Breast epithelium (tissue), 4 donors: ENCODE measurements at places on chromosomes 16 and 17. TPM values are rescaled to one million over a fixed set of nuclear protein-coding genes. Genes with fewer than 3 reads are reported as not detected.
A peak's percentile ranks its signal among the peaks of the same experiment; 100 is the strongest.

GRCh38 chr16:9706217-9706836 is 475.9 kb downstream of the GRIN2A start:
- no peaks in the 10 kb centered on the region for H3K4me1 ChIP-seq
- no peak overlapping the region for H3K4me3 ChIP-seq
- H3K27ac ChIP-seq, result no peak overlapping the region
- no peaks in the 10 kb centered on the region for H3K36me3 ChIP-seq
- DNase-seq, result no peak

GRCh38 chr17:77087650-77088454 is 52.9 kb upstream of the SEC14L1 start:
- no peaks in the 10 kb centered on the region for H3K27me3 ChIP-seq
- H3K36me3 ChIP-seq, result no peaks in the 10 kb centered on the region
- H3K4me1 ChIP-seq, result no peaks in the 10 kb centered on the region
- H3K4me3 ChIP-seq, result peak overlapping the region; percentile 70
- no peak for DNase-seq

GRCh38 chr16:87192452-87193073 is 124.6 kb downstream of the C16orf95 start:
- no peak for DNase-seq
- H3K27me3 ChIP-seq, result no peaks in the 10 kb centered on the region
- H3K4me1 ChIP-seq, result no peaks in the 10 kb centered on the region
- no peak overlapping the region for H3K27ac ChIP-seq
- H3K4me3 ChIP-seq, result no peak overlapping the region

The MARVELD3 gene
- 21.5 TPM for total RNA-seq
